HCT116 (cell line): ENCODE measurements at places on chromosomes 2 and 18. TPM values are rescaled to one million over a fixed set of nuclear protein-coding genes. Genes with fewer than 3 reads are reported as not detected.
A peak's percentile ranks its signal among the peaks of the same experiment; 100 is the strongest.

GRCh38 chr18:74171910-74172606 lies 23.7 kb downstream of the TIMM21 start:
- DNase-seq: no peak

The C2orf92 gene
- 3.0 TPM for total RNA-seq

- no peak for DNase-seq
These were observed 1.8 kb downstream of the RFTN2 start for GRCh38 chr2:197673606-197674005.

The TEX51 gene
- total RNA-seq: not detected

DNA sequence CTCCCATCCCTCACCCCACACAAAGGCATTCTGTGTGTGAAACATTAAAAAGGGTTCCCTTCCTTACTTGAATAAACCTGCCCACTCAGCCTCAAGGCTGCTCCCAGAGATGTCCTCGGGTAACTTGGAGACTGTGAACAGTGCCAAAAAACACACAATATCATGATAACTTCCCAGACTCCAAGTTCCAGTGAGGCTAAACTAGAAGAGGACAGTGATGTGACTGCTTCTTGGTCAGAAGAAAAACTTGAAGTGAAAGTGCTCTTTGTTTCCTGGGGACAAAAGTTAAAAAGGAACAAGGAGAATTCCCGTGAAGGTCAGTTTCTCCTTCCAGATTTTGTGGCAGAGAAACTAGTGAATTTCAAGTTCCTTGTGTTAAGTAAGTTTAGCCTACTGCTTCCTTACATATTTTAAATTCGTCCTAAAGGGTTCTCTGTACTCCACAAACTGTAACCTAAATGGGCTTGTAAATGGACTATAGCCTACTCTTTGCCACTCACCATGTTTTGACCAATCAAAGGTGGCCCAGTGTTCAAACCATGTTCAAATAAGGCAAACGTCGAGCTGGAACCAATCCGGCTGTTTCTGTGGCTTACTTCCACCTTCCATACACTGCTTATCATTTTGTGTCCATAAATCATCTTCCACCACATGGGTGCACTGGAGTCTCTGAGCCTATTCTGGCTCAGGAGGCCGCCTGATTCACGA lies 20.4 kb downstream of the TPRKB start:
- no peak for DNase-seq

- no peak for DNase-seq
These were observed 218.2 kb downstream of the ARL4C start for GRCh38 chr2:234278556-234279255.

The L3MBTL4 gene
- total RNA-seq: not detected

- no peak for DNase-seq
These were observed 12.5 kb upstream of the HK2 start for GRCh38 chr2:74821177-74822126.

DNA sequence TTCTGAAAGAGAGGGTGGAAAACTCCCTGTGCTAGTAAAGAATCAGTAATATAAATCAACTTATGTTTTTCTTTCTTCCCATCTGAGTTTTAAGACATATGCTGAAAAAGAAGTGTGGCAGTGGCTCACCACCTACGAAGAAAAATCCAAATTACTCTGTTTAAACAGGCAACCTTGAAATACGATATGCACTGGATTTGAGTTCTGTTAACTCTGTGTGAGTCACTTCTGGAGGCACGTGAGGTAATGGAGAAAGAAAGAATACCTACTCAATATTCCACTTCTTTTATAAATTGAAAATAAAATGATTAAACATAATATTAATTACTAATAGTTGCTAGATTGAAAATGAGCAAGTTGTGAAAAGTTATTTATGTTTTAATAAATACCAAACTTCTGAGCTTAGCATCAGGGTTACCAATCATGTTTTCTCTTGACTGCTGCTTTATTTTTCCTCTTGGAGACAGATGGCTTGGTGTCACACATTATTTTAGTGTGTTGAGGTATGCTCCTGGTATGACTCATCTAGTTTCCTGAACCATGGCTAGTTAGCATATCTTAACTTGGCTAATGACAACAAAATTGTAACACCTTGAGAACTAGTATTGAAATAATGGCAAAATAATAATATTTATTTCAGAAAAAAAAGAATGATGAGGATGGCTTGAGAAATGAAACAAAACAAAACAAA lies 1705.5 kb upstream of the PIK3C3 start:
- DNase-seq: no peak

DNA sequence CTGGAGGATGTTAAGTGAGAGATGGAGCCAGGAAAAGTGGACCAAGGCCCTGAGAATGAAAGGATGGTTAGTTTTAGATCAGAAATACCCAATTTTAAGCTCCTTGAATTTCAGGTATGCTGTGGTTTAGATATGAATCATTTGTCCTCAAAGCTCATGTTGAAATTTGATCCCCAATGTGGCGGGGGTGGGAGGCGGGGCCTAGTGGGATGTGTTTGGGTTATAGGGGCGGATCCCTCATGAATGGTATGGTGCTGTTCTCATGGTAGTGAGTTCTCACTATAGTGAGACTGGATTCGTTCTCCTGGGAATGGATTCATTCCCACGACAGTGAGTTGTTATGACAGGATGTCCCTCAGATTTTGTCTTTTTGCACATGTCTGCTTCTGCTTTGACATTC lies 11.4 kb downstream of the MYO5B start:
- DNase-seq: peak; percentile 46

DNA sequence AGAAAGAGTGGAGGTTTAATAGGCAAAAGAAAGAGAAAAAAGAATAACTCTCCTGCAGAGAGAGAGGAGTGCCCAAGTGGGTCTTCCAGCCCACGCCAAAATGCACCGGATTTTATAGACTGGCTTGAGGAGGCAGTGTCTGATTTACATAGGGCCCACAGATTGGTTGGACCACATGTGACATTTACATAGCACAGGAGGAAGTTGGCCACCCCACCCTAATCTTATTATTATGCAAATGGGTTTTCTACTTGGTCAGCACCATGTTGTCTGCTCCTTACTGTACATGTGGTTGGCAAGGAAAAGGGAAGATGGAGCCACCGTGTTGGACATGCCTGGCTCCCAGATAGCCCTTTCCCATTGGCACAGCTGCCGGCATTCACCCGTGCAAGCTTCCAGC lies 56.8 kb downstream of the SP110 start:
- DNase-seq: no peak

DNA sequence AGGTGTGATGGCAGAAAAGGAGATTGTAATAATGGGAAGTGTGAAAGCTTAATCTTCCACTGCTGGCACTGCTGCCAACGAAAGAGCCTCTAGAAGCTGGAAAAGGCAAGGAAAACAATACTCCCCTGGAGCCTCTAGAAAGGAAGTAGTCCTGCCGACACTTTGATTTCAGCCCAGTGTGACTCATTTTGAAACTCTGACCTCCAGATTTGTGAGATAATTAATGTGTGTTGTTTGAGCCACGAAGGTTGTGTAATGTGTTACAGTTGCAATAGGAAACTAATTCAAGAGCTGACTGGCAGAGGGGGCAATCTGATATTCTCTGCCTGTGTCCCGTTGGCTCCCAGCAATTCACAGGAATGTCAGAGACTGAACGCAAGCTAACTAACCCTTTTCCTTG lies 219.2 kb upstream of the UBE2E3 start:
- peak; percentile 21 for DNase-seq

DNA sequence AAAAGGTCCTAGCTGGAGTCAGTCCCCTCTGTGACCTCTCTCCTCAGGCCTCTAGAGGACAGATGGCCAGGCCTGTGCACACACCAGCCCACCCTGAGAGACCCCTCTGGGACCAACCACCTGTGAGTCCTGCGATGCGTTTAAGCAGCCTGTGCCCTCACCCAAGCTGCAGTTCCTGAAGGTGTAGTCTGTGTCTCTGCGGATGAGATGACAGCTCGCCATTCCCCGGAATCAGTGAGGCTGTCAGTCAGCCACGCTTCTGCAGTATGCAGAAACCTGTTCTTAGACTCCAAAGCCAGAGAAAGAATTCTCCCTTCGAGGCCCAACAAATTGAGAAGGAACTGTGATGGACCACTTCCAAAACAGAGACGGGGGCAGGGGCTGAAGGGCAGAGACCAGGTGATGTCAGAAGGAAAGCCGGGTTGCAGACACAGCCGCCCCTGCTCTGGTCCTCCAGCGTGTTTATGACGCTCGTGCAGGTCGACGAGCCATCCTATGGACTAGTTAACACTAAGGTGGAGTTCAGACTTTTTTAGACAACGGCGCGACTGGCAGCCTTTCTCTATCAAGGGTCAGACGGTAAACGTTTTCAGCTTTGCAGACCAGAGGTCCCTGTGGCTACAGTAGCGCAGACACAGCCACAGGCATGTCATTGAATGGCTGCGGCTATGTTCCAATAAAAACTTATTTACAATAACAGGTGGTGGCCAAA lies 10.2 kb downstream of the MTERF4 start:
- DNase-seq: no peak
